T1000 (cell line): ENCODE measurements at places on chromosomes 2 and 18.

- DNase-seq: peak; percentile 50
Observed at GRCh38 chr2:214069254-214069653, 341.6 kb upstream of the VWC2L start.

DNA sequence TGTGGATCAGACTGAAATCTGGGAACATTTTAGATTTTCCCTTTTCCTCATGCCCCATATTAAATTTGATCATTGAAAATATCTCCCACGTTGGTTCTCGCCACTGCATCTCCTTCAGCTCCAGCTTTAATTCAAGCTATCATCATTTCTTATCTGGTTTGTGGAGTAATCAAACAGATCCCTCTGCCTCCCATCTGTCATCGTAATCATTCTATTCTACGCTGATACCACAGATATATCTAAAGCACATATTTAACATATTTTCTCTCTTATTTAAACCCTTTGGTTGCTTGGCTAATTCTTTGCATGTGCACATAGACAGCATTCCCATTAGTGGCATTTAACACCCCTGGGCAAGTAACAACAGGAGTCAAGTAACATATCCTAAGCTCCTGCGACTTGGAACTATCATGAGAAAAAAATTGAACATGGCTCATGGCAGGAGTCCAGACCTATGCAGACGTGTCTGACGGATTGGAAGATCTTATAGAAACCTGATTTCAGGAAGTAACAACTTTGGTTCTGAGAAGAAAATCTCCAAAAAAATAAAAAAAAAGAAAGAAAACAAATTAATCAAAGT lies 158.8 kb upstream of the KYNU start:
- no peak for DNase-seq

DNA sequence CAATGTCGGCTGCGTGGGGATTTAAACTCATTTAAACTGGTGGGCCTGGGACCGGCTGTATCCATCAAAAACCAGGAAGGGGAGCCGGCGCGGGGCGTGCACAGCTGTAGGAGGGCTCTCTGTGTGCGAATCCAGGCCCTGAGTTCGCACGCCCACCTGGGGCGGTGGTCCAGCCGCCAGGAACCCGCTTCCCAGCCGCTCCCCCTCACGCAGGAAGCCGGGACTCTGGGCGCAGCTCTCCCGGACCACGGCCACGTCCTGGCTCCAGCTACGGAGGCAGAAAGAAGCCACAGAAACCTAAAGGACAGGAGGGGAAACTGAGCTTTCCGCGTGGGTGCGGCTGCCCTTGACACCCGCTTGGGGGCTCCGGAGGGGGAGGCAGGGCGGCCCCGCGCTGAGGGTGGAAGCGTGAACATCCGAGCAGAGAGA lies 80.6 kb downstream of the GFPT1 start:
- no peak for DNase-seq

GRCh38 chr2:211259831-211260476 lies 703.6 kb downstream of the CPS1 start:
- no peak for DNase-seq

DNA sequence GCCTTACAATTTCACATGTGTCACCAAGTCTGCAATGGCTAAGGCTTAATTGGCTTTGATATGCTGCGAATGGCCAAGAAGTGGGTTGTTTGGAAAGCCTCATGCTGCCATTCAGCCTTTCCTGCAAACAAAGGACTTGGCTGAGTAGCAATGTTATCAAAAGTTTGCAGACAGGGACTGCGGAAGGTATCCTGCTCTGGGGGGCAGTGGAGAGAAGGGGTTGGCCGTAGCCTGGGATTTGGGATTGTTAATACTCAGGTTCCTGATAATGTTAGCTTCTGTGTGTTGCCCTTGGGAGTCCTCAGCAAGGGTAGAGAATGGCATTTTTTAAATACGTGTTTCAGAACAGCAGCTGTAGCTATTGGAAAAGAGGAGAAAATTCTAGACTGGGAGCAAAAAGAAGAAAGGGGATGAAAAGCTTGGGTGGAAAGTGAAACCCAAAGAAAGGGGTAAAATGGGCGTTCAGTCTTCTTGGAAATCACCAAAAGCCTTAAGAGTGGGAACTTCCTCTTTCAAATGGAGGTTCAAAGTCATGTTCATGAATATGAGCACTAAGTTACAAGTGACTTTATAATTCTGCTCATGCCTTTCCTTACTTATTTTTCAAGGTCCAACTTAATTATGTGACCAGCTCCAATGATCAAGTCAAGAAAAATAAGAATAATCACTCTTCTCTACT lies 325.1 kb downstream of the RNF144A start:
- DNase-seq: no peak
